Activated naive CD8-positive, alpha-beta T cell treated with anti-CD3 and anti-CD28 coated beads for 36 hours (primary cell): ENCODE measurements at places on chromosomes 12 and 14. TPM values are rescaled to one million over a fixed set of nuclear protein-coding genes. Genes with fewer than 3 reads are reported as not detected.

DNA sequence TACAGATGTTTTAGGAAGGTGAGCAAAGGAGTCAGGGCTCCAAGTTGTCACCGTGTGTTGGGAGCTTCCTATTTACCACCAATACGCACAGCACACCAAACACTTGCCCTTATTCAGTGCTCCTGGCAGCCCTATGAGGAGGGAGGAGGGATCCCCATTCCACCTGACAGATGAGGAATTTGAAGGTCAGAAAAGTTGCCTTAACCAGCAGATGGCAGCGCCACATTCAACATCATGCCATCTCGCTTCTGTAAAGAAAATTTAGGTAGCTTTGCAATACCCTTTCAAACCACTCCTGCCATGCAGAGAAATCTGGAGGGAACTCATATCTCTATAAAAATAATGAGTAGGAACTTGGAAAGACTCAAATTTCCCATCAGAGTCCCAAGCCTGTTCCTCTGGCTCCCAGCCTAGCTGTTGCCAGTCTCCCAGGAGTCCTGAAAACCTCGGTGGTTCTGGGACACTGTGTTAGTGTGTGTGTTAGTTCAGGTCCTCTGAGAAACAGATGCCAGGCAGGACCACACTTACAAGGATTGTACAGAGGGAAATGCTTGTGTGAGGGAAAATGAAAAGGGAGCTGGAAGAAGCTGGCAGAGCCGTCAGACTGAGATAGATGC, 410.5 kb downstream of the MED13L start:
- DNase-seq, result no peak

TCP11L2 gene
- total RNA-seq, result 7.7 TPM

DNA sequence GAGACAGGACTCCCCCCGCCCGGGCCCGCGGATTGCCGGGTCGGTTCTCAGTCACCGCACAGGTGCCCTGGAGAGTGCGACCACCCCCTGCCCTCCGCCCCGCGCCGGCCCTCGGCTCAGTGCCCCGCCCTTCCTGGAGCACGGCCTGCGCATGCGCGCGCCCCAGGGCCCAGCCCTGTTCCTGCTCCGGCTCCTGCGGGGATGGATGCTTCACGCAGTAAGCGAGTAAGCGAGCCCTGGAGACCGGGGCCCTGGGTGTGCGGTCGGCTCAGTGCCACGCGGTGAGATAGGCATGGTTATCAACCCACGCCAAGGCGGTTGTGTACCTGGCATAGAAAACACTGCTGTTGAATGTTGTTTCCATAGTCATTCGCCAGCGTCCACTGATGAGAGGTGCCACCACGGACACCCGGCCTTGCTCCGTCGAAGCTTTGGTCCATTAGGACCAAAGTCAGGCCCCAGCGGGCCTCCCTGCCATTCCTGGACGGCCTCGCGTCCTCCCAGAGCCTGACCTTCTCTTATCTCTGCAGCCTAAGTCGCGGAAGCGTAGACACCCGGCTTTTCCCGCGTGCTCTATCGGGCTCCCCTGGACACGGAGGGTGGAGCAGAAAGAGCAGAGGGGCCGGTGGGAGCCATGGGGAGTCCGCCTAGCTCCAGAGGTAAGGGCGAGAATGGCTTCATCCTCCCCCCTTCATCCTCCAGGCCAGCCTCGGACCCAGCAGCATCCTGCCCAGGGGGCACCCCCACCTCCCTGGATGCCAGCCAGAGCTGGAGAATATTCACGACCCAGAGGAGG, 90.6 kb downstream of the PAPOLA start:
- peak; percentile 72 for DNase-seq

RTN1 gene
- total RNA-seq, result not detected

SYCP3 gene
- total RNA-seq, result 0.21 TPM

SMOC1 gene
- total RNA-seq, result not detected

NOVA1 gene
- 0.10 TPM for total RNA-seq

ADAM21 gene
- total RNA-seq, result 0.23 TPM

PDE3A gene
- total RNA-seq, result not detected

DNA sequence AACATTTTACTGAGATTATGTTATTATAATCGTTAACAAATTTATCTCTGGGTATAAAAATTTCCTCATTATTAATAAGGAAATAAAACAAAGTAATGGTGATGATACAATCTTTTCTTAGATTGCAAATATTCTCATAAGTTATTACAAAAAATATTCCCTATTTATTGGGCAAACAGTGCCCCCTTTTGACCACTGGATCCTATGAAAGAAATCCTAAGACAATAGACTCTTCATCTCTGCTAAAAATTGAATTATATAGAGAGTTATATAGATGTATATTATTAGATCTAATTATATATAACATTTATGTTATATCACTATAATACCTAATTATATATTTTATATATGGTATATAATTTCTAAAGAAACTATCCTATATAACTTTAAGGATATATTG, 94.2 kb upstream of the FGD4 start:
- no peak for DNase-seq

BMAL2 gene
- 10.8 TPM for total RNA-seq

BRAP gene
- 23.0 TPM for total RNA-seq

GRCh38 chr14:103142721-103143302, 19.6 kb downstream of the TNFAIP2 start:
- DNase-seq, result no peak

DNA sequence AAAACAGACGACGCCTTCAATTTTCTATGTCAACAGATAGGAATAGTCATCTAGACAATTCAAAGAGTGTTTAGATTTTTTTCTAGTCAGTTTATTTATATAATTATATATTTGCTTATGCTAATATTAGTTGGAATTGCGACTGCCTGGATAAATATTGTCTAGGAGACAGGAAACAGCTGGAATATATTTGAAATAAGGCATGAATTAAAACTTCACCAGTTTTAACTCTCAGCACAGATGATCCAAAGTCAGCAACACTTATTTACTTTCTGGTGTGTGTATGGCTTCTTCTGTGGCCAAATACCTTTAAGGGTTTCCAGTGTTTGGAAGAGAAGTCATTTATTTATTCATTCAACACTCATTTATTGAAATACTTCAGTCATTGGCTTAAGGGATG, 1215.4 kb upstream of the USP15 start:
- DNase-seq, result no peak

GRCh38 chr14:21071225-21072030, 1.3 kb downstream of the ARHGEF40 start:
- DNase-seq, result peak; percentile 44

TAS2R46 gene
- 0.48 TPM for total RNA-seq

DNA sequence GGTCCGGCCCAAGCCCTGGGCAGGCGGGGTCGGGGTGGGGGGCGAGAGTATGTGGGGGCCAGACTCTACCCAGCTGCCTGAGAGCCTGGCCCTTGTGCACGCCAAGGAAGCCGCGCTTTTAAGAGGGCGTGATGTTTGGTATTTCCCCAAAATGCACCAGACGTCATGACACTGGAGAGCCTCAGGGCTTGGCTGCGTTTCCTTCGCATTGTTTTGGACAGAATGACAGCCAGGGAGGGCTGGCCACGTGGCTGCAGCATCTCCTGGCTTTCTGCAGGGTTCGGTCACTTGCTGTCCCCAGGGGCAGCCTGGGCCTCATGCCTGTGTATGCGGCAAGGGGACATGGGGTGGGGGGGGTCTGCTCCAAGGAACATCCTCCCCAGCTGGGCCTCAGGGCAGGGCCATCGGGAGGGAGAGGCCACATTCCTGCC, 16.1 kb upstream of the NUDT14 start:
- no peak for DNase-seq

MTA1 gene
- 148 TPM for total RNA-seq
